Esophagus squamous epithelium (tissue), 5 donors: ENCODE measurements at places on chromosomes 7 and 10.

DNA sequence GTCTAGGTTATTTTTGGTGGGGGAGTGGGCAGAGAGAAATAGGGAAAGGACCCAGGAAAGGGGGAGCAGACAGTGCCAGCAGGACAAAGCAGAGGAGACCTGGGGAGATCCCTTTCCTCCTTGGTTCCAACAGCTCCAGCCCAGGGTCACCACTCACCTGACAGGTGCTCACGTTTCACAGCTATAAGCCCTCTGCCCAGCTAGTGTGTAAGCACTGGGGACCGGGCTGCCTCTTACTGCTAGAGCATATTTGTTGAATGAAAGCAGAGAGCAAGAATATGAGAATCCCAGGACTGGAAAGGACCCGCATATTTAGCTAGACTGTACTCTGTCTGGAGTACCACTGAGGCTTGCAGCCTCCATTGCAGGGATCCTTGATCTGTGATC, 6.7 kb downstream of the ZCCHC24 start:
- no peak for DNase-seq

DNA sequence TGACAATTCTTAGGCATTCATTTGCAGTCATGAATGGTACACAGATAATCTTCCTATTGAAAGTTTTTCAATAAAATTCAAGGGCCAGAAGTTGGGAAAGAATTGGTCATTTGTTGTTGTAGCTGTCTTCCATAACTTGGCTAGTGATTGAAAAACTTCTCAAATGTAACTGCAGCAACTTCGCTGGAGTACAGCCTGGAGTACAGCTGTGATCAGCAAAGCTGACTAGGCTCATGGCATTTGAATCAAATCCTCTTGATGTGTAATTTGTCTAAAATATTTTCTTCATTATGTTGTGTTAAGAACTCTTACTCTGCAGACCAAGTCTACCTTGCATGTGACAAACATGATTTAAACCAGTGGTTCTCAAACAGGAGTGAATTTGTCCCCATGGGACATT, 226.5 kb upstream of the STEAP1 start:
- no peak for DNase-seq

GRCh38 chr10:75111907-75112679, 637 bp downstream of the SAMD8 start:
- no peak for DNase-seq

GRCh38 chr7:131106681-131107336, 220.9 kb upstream of the MKLN1 start:
- no peak for DNase-seq

GRCh38 chr7:123485187-123485586, 49.2 kb downstream of the IQUB start:
- no peak for DNase-seq

- DNase-seq: no peak
Measured at GRCh38 chr10:126927799-126928198, 22.6 kb downstream of the DOCK1 start.

DNA sequence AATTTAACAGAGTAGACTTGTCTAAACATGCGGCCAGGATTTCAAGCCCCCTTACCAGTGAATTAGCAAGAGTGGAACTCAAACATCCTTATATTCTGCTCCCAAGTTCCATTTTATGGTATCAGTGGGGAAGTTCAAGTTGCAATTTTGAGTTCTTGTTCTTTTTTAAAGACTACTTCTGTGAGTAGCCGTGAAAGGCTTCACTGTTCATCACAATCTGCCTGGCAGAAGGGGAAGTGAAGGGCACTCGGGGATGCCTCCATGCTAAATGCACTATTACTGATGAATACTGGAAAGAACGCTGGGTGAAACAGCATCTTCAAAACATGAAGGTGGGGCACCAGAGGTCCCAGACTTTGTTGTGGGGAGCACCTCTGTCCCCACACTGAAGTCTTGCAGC, 22.4 kb upstream of the FGL2 start:
- no peak for DNase-seq

DNA sequence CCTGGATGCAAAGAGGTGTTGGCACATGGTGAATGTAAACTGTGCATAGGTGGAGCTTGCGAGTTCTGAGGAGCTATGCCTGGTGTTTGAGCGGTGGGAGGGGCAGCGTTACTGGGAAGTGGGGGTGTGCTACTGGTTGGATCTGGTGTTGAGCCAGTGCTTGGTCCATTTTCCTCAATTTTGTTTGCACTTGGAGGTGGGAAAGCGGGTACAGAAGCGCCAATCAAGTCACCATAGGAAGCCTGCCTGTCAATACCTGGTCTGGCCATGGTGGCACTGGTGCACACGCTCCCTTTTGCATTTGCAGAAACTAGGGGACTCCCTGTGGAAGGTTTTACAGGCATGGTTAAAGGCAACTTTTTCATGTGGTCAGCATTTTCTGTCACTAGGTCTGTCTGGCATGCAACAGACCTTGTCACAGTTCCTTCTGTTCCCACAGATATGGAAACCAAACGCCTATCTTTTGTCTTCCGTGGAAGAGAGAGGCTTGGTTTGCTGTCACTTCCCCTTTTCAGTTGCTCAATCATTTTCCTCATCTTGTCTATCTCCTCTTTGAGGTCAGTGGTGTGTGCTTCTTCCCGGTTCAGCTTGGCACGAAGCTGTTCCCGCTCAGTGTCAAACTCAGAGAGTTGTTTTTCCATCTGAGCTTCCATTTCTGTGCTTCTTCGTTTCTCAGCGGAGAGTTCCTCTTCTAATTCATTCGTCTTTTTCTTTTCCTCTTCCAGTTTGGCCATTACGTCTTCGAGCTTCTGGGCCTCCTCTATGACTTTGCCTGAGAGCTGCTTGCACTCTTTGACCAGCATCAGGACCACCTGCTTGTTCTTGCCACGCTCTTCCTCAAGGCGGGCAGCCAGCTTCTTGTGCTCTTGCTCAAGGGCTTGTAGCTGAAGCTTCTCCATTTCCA, 81.1 kb downstream of the CTTNBP2 start:
- DNase-seq: no peak

DNA sequence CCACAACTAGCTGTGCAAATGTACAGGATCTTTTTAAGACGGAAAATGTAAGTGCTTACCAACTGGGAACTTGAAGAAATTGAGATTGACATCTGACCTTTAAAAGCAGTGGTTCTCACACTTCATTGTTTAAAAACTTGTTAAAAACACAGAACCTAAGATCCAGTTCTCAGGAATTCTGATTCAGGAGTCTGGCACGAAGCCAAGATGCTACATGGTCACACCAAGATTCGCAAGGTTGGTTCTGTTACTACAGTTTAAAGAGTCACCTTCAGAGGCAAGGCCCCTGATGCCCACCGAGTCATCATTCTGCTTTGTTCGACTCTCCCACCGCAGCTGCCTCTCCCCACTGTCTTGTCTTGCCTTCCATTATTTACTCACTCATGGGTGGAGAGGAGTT, 113.3 kb downstream of the GLI3 start:
- DNase-seq: no peak

- no peak for DNase-seq
Measured at GRCh38 chr7:47677664-47678063, 95.8 kb upstream of the TNS3 start.

- no peak for DNase-seq
Measured at GRCh38 chr10:34413756-34414587, 401.1 kb downstream of the PARD3 start.

- DNase-seq: no peak
Measured at GRCh38 chr10:119407254-119407777, 135.2 kb downstream of the RGS10 start.

GRCh38 chr7:46939089-46939488, 642.8 kb downstream of the TNS3 start:
- no peak for DNase-seq

- no peak for DNase-seq
Measured at GRCh38 chr10:33335801-33336581, 1.5 kb upstream of the NRP1 start.

DNA sequence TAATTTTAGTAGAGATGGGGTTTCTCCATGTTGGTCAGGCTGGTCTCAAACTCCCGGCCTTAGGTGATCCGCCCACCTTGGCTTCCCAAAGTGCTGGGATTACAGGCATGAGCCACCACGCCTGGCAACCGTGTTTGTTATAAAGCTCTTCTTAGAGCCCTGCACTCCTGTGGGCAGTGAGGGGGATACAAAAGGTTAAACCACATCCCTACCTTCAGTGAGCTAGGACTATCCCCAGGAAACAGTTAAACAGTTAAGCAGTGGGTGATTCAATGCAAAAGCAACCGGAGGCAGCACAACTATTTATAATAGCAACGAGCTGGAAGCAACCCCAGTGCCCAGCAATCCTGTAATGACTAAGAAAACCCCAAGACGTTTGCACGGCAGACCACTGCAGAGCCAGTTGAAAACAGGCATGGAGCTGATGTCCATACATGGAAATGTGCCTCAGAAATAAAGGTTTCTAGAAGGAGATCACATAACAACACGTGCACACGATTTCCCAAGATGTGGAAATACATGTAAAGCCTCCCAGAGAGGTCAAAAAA, 107.2 kb upstream of the LYZL2 start:
- no peak for DNase-seq

DNA sequence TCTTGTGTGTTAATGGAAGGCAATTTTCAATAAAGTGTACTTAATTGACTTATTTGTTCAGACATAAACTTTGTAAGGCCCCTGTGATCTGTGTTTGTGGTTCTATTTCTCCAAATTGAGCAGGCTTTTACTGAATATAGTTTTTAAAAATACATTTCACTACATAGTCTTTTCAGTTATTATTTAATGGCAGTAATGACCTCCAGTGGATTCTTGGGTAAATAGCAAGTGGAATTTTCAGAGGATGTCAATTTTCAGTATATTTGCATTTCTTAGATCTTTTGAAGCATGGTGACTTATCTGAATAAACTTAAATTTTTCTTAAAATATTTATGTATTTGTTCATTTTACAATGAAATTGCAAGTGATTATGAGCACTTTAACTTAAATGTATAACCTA, 203.1 kb upstream of the PCLO start:
- DNase-seq: no peak

DNA sequence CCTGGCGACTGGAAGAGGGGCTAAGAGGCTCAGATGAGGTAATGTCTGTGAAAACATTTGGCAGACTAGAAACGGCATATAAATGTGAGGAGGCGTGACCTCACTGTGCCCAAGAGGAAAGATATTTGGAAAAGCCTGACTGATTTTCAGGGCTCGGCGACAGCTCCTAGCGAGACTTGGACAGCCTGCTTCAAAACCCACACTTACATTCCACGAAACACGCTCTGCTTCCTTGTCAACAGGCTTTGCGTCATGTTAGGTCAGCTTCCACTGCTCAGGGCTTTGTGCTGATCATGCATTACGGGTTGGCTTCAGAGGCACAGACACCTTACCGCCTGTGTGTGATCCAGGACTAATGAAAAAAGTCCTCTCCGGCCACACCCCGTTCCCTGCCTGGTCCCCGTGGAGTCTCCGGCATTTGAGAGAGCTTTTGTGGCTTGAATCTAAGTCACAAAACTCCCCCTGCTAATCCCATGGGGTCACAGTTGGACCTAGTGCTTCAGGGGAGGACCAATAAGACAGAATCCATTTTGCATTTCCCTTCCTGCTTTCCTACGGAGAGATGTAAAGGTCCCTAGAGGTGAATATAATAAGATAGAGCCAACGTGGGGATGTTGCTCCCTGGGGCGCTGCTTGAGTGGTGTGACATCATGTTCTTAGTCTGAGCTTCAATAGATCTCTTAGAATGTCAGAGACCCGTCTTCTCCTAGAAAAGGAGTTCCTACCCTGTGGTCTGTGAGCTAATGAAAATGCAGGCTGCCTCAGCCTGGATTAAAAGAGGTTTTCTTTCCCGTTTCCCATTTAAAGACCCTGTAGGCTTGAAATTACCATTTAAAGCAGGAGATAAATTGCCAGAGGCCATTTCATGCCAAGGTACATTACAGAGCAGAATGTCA, 25.5 kb downstream of the FGFBP3 start:
- DNase-seq: no peak

DNA sequence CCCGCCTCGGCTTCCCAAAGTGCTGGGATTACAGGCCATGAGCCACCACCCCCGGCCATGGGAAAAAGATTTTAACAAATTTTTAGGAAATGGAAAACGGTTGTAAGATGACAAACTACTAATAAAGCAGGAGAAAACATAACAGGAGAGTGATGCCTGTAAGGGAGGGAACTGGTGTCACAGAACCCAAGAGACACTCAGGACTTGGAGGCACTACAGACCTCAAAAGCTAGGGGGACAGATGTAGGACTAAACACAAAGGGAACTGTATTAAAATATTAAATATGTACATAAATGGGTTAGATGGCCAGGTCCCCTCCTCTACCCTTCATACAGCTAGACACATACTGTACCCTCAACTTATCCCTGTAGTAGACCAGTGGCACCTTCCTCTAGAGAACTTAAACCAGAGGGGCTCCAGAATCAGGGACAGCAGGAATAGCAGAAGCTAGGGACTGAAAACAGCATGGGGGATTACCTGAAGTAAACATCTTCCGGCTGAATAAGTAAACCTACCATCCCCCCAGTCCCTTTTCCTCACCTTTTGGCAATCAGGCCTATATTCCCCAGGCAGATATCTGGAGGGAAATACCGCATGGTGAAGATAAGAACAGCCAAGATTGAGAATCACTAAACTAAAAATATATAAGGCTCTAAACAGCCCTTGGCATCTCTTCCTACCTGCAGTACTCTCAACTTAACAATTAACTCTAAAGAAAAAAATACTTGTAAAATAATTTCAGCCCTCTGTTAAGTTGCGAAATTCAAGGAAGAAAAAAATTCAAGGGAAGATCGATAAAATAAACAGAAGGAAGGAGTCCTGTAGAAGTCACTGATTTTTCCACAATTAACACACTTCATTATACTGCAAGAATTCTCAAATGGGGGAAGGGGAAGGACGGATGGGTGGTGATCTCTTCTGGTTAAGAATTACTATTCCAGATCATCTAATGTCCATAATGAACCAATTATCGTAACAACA, 15.5 kb downstream of the TM9SF3 start:
- no peak for DNase-seq

GRCh38 chr7:10128748-10129147, 844.9 kb upstream of the PHF14 start:
- no peak for DNase-seq

DNA sequence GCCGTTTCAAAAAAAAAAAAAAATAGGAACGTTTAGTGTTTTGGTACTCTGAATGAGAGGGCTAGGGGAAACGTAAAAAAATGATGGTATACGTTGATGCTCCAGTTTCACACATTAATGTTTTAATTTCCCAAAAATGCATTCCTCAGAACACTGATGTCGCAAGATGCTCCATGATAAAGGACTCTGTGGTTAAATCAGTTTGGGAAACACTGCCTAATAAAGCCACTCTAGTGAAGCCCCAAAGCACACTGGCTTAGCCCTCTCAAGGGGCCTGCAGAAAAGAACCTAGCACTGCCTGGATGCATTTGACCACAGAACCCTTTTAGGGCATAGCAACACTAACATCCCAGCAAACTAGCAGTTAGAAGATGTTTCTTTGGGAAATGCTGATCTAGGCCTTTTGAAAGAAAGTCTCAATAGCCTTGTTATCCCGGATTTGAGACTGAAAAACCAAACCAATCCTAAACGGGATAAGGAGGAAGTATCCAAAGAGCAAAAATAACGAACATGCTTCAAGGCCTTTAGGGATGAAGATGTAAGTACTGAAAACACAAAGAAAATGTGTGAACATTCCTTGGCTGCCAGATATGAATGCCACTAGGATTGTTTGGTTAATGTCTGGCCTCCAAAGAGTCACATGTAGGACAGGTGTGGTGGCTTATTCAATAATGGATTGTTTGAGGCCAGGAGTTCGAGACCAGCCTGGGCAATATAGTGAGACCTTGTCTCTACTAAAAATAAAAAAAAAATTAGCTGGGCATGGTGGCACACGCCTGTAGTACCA, 11.0 kb downstream of the DLG5 start:
- no peak for DNase-seq
